Stimulated activated CD8-positive, alpha-beta memory T cell treated with anti-CD3 and anti-CD28 coated beads, Interleukin-4, amount 100 ng/mL, for 1 hour (primary cell): ENCODE measurements at places on chromosomes 2 and 18.

DNA sequence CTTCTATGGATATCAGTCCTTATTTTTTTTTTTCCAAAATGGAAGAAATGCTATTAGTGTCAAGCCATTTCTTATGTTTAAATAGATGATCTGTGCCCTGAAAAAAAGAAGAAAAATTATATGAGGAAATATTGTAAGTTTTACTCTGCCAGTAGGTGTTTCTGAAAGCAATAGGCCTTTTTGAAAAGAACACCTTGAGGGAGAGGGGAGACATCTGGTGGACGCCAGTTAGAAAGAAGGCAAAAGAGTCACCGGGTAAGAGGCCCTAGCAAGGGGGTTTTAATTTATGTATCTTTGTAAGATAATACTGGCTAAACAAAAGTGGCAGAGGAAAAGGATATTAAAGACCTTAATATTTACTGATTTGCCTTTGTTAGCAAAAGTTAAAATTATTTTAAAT, 56.1 kb downstream of the DYNAP start:
- DNase-seq, result no peak

- no peak for DNase-seq
Measured at GRCh38 chr2:24891201-24891600, 28.8 kb downstream of the ADCY3 start.

DNA sequence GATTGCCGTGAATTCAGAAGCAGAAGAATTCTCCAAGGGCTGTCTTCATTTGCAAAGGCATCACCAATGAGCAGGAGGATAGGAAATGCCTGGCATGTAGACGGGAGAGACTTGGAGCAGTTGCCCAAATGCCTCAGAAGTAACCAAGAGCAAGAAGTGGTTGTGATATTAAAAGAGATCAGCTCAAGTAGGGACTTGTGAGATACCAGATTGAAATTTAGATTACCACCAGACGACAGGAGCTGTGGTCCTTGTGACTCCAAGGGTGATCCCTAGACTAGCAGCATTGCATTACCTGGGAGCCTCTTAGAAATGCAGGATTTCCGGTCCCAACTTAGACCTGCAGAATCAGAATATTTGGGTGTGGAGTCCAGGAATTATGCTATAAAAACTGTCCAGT, 228.6 kb upstream of the EPAS1 start:
- DNase-seq, result no peak

GRCh38 chr18:39806525-39806924, 2148.5 kb upstream of the PIK3C3 start:
- DNase-seq, result no peak

DNA sequence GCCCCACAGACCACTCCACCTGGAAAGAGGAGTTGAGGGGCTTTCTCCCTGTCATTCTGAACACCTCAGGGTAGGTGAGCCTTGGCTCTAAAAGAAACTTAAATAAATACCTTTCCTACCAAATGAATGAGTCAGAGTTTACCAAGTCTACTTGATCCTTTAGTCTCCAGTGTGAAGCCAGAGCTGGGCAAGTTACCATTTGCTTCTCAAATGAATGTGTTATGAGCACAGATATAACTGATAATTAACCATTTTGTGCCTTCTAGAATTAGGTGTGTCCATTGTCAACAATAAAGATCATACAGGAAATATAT, 347.7 kb downstream of the KIAA1328 start:
- no peak for DNase-seq

DNA sequence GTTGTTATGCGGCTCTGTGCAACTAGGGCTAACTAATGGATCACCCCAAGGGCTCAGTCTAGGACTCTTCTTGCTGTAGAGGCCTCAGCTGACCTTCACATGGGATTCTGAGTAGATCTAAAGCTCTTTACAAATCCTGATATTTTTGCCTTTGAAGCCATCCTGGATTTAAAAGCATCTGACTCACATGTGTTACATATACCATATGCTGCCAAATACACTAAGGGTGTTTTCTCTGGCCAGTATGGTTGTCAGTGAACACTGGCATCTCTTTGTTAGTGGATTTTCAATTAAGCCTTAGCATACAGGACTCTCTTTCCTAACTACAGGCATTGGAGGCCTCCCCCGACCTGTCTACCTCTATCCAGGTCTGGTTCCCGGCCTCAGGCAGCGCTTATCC, 992.8 kb upstream of the FANCL start:
- DNase-seq, result no peak

DNA sequence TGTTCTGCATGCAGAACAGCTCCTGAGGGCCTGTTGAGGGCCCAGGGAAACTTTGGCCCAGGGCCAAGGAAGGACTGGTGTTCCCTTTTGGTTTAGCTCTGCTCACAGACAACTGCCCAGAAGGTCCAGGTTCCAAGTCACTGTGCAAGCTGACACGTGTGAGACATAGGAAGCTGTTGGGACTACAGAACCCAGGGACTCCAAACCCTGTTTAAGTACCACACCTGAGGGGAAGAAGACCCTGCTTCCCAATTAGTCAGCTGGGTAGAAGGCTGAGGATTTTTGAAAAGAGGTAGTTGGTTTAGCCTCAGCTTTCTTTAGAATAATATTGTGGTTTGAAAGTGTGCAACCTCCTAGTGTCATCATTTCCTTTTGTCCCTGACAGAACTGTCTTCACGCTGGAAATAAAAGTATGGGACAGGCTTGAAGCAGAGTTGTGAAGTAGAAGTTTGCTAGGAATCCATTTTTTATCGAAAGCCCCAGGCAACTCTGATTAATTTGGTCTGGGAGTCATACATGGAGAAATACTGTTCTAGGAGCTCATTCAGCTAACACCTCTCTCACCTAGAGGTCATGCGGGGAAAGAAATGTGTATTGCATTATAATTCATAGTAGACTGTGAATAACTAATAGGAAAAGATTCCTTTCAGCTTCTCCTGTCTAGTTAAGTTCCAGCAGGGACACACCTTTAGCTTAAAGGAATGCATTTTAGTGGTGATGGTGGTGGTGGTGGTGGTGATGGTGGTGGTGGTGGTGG, 19.9 kb upstream of the IL1RL1 start:
- no peak for DNase-seq

DNA sequence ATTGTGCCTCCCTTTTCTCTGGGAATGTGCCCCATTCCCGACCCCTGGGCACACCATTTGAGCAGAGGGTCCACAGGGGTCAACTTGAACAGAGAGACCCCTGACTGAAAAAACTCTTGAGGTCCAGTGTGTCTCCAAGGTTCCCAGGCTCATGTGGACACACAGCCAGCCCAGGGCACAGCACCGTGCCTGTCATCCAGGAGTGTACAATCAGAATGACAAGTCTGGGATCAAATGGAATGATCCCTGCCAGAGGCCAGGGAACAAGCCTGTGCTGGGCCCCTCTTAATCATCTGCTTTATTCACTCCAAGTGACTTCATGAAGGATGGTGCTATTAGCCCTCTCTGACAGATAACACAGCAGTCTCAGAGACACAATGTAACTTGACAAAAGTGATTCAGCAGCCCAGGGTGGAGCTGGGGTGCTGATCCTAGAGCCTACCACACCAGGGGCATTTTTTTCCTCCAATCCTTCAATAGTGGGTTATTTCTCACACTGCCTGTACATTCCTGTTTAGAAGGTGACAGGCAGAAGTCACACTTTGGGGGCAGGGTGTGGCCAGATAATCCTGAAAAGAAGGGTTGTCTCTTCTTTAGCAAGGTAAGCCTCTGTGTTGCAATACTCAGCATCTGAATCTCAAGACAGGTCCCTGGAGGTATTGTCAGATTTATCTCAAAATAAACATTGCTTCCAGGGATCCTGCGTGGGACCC, 84.0 kb upstream of the TMEM200C start:
- no peak for DNase-seq
